ENCODE measurements at places on chromosomes 5 and 9. TPM values are rescaled to one million over a fixed set of nuclear protein-coding genes. Genes with fewer than 3 reads are reported as not detected.

GRCh38 chr5:129771058-129771838 lies 23.4 kb downstream of the MINAR2 start:
- no peak for DNase-seq

Gene ACTBL2
- not detected for polyA plus RNA-seq

DNA sequence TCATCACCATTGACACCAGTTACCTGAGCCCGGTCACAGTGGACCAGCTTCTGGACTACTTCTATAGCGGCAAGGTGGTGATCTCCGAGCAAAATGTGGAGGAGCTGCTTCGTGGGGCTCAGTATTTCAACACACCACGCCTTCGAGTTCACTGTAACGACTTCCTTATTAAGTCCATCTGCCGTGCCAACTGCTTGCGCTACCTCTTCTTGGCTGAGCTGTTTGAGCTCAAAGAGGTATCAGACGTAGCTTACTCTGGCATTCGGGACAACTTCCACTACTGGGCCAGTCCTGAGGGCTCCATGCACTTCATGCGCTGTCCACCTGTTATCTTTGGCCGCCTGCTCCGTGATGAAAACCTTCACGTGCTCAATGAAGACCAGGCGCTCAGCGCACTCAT lies 520 bp downstream of the CCIN start:
- no peak for DNase-seq

GRCh38 chr5:59503220-59503619 lies 390.3 kb downstream of the PDE4D start:
- no peak for DNase-seq

- no peak for DNase-seq
Measured at GRCh38 chr9:135254176-135255032, 166.9 kb downstream of the OLFM1 start.

Measured in left renal cortex interstitium (tissue), 4 donors.